ENCODE measurements at places on chromosomes 5 and 9.

DNA sequence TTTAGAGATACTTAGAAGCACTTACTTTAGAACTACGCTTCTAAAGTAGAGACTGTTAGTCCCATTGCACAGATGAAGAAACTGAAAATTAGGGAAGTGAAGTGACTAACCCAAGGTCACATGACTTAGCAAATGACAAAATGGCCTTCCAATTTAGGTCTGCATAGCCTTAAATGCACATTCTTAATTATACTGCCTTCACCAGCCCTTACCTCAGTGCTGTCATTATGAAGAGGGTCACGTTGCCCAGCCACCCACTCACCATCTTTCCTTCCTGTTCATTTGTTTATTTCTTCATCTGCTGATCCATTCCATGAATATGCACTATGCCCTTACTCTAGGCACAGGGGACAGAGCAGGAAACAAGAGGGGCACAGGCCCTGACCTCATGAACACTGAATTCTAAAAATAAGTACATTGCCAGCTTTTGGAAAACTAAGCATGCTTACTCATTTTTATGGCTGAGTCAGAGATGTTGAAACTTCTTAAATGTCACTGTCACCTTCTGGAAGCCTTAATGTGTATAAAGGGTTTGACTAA is 8.6 kb downstream of the HAVCR2 start:
- DNase-seq, result no peak

DNA sequence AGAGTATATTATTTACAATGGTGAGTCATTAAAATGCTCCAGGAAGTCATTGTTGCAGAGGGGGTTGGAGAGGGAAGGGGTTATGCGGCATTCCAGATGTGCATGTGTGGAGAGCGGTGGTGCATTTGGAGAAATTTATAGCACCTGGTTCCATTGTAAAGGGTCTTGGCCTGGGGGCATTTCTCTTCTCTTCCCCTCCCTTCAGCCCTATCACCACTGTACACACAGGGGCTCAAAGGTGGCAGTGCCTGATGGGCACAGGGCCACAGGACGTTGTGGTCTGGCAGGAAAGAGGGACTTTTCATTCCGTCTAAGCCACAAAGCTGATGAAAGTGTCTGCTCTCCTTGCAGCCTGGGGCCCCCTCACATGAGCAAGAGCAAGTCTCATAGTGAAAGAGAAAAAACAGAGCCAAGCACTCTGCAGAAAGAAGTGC is 442.4 kb upstream of the ZNF462 start:
- DNase-seq, result no peak

DNA sequence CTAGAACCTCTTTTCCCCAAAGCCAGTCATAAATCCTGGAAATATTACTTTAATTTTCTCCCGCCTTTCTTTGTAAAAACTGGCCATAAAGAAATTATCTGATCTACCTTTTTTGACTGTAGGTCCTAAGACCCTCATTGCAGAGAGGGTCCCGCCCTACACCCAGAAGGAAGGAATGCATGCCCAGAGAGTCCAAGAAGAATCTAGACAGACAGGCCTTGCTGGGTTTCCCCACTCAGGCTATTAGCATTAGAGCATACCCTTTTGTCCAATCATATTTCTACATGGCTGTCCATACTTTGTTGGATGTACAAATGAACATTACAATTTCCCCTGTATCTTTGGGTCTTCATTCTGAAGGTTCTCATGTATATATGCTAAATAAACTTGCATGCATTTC is 1.9 kb upstream of the ATG10 start:
- no peak for DNase-seq

- DNase-seq, result peak; percentile 61
These were observed 7.5 kb downstream of the ADAMTS13 start for GRCh38 chr9:133429641-133430161.
